ENCODE measurements at places on chromosomes 16 and 17.

- DNase-seq = peak; percentile 40
Observed at GRCh38 chr17:33779234-33779591, 475.9 kb upstream of the CCL2 start.

- no peak for DNase-seq
Observed at GRCh38 chr17:57096472-57097202, 11.6 kb downstream of the AKAP1 start.

DNA sequence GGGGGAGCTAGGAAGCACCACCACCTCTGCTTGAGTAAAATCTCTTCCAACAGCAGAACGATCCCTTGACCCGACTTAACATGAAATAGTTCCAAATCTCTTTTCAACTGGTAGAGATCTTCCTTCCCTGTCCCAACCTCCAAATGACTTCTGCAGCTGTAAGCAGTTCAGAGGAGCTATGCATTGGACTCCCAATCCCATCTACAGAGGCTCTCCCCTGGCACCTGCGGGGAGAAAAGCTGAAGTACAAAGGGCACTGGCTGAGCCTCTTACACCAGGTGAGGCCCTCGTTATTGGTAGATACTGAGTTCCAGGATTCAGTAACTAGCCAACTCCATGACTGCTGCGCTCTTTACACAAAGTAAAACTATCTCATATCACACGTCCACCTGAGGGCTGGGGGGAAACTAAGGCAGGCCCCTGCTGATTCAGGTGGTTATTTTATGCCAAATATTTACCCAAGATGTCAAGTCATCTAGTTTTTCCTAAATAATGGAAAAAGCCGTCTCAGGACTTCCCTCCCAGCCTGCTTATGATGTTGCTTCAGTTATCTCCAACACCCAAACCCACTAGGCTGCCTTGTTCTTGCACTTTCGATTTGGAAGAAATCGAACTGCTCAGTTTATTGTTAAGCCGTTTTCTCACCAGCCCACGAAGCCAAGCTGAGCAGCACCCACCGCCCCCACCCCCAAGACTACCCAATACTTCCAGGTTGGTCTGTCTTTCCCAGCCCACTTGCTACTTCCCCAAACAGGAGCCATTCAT lies 3.2 kb downstream of the ACTG1 start:
- DNase-seq = no peak

GRCh38 chr17:38402897-38403296 lies 25.4 kb upstream of the ARHGAP23 start:
- no peak for DNase-seq

DNA sequence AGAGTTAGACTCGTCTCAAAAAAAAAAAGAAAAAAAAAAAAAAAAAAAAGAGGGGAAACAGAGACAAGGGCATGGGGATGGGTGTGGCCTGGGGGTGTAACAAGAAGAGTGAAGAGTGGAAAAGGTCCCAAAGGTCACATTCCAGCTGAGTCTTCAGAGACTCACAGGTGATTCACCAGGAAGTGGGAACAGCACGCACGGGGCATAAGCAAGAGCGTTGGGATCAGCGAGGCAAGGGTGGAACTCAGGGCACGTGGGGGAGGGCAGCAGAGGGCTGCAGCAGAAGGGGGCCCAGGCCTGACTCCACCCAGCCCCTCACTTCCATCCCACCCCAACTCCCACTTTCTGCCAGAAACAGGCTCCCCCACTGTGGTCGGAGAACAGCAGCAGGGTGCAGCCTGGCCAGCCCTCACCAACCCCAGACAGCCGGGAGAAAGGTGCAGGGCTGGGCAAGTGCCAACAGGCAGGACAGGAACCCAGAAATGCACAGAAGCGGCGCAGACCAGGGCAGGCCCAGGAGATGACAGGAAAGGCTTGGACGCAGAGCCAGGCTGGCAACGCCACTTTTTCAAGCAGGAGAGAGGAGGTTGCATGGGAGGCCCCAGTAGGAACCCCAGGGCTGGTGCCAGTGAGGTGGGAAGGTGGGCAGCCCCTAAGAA lies 3.3 kb downstream of the MEAK7 start:
- no peak for DNase-seq

- no peak for DNase-seq
Observed at GRCh38 chr17:50938821-50939541, 72.8 kb upstream of the TOB1 start.

DNA sequence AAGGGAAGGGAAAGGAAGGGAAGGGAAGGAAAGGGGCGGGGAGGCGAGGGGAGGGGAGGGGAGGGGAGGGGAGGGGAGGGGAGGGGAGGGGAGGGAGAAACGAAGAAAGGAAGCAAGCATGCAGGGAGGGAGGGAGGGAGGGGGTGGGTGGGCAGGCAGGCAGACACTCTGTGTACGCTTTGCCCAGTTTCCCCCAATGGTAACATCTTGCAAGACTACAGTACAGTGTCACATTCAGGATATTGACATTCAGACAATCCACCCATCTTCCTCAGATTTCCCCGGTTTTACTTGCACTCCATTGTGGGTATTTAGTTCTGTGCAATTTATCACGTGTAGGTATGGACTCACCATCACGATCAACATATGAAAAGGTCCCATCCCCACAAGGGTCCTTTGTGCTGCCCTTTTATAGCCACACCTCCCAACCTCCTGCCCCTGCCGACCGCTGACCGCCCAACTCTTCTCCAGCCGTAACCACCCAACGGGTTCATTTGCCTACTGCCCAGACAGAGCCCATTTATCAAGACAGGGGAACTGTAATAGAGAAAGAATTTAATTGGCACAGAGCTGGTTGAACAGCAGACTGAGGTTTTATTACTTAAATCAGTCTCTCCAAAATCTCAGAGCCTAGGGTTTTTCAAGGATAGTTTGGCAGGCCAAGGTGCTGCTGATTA lies 91.4 kb upstream of the FA2H start:
- DNase-seq = no peak

GRCh38 chr17:50637829-50638605 lies 3.3 kb downstream of the ABCC3 start:
- no peak for DNase-seq
